ENCODE measurements at places on chromosomes 7 and 10. TPM values are rescaled to one million over a fixed set of nuclear protein-coding genes. Genes with fewer than 3 reads are reported as not detected.

COA1 gene
- total RNA-seq, result 46.0 TPM

PLA2G12B gene
- not detected for total RNA-seq

C10orf67 gene
- total RNA-seq, result 0.36 TPM

ACSL5 gene
- total RNA-seq, result 0.33 TPM

NME8 gene
- not detected for total RNA-seq

ERVW-1 gene
- total RNA-seq, result not detected

TUBAL3 gene
- total RNA-seq, result not detected

RNF148 gene
- 1.4 TPM for total RNA-seq

SPACDR gene
- total RNA-seq, result not detected

Data from melanocyte of skin (primary cell).